Esophagus muscularis mucosa (tissue), 4 donors: ENCODE measurements at places on chromosomes 5 and 9. TPM values are rescaled to one million over a fixed set of nuclear protein-coding genes. Genes with fewer than 3 reads are reported as not detected.

Gene ENTPD2
- 0.42 TPM for total RNA-seq

Gene IL5
- not detected for total RNA-seq

Gene TMEM267
- 10.4 TPM for total RNA-seq

Gene DOCK8
- 72.8 TPM for total RNA-seq

Gene PALM2AKAP2
- total RNA-seq: 4.6 TPM

Gene TMEM171
- total RNA-seq: not detected

Gene TAS2R1
- total RNA-seq: not detected

DNA sequence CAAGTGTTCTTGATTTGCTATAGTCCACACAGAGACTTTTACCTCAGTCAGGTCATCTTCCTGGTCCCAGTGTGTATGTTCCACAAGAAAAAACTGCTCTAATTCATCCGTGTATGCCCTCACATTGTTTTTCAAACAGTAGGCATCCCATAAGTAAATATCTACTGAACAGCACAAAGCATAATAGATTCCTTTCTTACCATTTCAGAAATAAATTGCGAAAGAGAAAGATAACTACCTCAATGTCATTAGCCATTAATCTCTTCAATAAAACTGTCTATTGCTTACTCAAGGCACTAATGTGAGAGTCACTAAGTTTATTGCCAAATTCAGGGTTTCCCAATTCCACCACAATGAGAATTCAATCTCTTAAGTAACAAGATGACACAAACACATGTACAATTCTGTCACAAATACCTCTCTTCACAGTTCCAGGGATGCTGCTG is 9.6 kb downstream of the FBXW2 start:
- no peak for DNase-seq

DNA sequence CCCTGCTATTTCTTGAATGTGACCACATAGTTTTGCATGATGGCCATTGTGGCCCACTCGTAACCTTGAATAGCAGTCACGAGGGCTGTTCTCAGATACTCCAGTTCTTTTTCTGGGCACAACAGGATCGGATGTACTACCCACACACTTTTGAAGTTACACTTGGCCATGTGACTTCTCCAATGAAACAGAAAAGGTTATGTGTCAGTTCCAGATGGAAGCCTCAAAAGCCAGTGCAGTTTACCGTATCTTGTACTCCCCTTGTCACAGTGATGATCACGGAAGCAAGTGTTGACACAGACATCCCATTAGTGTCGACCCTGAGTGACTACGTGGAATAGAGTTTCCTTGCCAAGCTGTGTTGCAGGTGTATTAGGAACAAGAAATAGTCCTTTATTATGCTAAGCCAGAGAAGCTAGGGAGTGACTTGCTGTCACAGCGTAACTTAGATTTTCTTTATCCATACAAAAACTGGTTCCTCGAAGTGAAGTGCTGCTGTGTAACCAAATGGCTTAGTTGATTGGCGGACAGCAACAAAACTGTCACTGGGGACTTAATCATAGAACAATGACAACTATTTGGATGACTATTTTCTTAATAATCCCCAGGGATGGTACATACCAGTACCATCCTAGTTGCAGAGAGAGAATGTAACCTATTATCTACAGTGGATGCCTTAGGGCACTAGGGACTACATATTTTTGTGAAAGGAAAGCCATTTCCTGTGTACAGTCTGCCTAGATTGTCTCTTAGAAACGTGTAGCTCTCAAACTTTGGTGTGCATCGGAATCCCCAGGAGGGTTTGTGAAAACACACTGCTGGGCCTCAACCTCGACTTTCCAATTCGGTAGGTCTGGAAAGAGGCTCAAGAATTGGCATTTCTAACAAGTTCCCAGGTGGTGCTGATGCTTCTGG is 90.1 kb upstream of the DMRT1 start:
- DNase-seq: no peak

DNA sequence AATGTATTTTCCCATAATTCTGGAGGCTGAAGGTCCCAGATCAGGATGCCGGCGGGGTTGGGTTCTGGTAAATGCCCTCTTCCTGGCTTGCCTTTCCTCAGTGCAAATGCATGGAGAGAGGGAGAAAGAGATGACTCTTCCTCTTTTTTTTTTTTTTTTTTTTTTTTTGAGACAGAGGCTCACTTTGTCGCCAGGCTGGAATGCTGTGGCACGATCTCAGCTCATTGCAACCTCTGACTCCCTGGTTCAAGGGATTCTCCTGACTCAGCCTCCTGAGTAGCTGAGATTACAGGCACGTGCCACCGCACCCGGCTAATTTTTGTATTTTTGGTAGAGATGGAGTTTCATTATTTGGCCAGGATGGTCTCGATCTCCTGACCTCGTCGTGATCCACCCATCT is 300.0 kb upstream of the TAS2R1 start:
- no peak for DNase-seq

GRCh38 chr5:158413122-158413680 is 554.3 kb upstream of the CLINT1 start:
- no peak for DNase-seq

GRCh38 chr5:132679166-132679565 is 5.4 kb downstream of the IL4 start:
- no peak for DNase-seq

GRCh38 chr5:174410716-174411478 is 313.5 kb upstream of the MSX2 start:
- DNase-seq: peak; percentile 79

DNA sequence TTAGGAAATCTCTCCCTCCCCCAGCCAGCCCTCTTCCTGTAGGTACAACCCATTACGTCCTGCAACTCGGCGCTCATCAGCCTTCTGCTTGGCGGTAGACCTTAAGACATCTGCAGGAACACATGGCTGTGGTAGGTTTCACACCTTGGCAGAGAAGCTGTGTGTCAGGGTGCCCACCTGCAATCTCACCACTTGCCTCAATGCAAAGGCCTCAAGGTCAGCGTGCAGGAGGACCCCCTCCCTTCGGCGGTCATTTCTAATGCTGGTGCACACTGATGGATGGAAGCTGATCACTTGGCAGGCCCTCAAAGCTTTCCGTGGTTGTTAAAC is 67.3 kb downstream of the CRB2 start:
- no peak for DNase-seq

DNA sequence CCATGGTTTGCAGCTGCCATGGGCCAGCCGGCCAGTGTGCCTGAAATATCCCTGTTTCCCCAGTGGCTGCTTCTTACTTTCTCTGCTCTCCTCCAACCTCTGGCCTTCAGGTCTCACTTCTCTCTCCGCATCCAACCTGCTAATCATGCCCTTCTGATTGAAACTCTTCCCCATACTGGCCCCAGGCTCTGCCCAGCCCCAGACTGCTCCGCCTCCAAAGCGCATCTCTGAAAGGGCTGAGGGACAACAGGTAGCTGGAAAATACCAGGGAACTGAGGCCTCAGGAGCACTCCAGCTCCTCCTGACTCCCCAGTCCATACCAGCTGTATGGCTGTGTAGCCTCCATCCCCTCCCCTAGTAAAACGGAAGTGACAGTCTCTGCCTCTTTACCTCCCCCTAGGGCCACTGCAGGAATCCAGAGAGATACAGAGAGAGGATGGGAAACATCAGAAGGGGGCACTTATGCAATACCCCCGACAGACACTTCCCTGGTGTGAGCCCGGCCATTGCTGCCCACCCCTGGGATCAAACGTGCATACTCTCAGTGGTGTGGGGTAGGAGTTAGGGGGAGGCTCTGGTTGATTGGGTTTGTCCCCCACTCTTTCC is 34.2 kb downstream of the PAX5 start:
- no peak for DNase-seq

DNA sequence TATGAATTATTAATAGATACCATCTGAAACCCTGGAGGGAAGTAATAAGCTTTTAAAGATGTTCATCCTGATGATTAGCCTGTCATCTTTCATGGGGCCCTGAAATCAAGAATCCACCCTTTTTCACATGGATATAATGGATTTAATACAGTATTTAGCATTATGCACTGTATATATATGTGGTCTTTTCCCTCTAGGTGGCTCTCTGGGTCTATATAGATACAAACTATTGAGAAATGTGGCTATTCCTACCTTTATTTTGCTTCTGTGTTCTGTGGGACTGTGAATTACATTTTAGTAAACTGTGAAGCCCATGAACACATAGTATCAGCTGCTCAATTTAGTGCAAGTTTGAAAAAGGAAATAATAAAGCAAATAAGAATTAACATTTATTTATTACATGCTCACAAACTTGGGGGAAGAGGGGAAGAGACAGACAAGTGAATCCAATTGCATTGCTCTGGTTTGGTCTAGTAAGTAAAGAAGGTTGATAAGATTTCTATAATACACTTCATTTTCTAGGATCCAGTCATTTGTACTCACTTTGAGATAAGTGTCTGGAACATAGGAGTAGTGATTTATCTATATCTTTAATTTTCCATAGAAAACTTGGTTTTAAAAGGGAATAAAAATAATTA is 112.2 kb downstream of the SCAMP1 start:
- no peak for DNase-seq

DNA sequence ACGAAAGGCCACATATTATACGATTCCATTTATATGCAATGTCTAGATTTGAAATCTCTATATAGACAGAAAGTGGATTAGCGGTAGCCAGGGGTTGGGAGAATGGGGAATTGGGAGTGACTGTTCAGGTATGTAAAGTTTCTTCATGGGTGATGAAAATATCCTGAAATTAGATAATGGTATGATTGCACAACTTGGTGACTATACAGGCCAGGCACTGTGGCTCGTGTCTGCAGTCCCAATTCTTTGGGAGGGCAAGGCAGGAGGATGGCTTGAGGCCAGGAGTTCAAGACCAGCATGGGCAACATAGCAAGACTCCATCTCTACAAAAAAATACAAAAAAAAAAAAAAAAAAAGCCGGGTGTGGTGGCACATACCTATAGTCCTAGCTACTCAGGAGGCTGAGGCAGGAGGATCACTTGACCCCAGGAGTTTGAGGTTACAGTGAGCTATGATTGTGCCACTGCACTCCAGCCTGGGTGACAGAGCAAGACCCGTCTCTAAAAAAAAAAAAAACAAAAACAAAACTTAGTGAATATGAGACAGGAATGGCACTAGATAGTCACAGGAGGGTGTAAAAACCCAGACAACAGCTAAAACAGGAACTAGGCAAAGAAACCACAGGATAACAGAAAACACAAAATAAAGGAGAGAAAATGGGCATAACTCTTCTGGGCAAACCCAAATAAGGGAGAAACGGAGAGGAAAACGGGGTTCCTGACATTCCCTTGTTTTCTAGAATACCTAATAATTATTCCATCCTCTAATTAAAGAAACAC is 72.1 kb upstream of the ZNF618 start:
- no peak for DNase-seq

DNA sequence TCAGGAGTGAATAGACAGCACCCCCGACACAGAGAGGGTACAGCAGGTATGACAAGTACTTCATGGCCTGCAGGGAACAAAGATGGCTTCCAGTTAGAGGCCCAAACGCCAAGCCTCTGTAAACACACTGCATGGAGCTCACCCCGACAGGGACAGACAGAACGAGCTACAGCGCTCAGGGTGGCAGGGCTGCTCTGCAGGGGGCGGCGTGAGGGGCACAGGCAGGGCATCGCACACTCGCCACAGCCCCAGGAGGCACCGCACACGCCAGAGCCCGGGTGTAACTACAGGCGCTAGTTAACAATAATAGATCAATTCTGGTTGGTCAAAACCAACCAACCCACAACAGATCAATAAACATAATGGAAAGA is 21.1 kb downstream of the CLPTM1L start:
- DNase-seq: no peak

- no peak for DNase-seq
Observed at GRCh38 chr9:132894862-132895835, 16.5 kb downstream of the SPACA9 start.

- DNase-seq: no peak
Observed at GRCh38 chr5:135703016-135703550, 124.3 kb upstream of the CXCL14 start.

GRCh38 chr5:112388739-112389138 is 30.3 kb downstream of the EPB41L4A start:
- no peak for DNase-seq

- DNase-seq: no peak
Observed at GRCh38 chr5:93130624-93131490, 450.2 kb downstream of the NR2F1-AS1 start.

DNA sequence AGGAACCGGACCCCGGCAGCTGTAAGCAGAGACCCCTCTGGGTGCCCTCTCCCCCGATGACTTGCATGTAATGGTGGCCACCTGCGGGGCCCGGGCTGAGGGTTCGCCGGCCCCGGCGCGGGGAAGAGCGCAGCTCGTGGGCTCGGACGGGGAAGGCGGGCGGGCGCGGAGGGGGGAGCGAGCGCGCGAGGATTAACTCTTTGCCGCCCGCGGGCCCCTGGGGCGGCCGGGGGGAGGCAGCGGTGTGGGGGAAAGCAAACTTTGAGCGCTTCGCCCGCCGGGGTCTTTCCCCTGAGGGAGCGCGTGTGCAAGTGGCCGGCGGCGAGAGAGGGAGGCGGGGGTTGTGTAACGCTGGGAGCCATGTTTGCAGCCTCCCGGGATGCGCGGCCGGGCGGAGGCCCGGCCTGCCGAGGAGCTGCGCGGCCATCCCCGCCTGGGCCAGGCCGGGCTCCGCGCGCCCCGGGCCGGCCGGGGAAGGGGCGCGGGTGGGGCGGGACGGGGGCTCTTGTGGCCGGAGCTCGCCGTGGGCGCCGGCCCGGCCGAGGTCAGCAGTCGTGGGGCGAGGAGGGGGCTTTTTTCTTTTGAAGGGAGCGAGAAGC is 547 bp downstream of the ANP32B start:
- DNase-seq: no peak

DNA sequence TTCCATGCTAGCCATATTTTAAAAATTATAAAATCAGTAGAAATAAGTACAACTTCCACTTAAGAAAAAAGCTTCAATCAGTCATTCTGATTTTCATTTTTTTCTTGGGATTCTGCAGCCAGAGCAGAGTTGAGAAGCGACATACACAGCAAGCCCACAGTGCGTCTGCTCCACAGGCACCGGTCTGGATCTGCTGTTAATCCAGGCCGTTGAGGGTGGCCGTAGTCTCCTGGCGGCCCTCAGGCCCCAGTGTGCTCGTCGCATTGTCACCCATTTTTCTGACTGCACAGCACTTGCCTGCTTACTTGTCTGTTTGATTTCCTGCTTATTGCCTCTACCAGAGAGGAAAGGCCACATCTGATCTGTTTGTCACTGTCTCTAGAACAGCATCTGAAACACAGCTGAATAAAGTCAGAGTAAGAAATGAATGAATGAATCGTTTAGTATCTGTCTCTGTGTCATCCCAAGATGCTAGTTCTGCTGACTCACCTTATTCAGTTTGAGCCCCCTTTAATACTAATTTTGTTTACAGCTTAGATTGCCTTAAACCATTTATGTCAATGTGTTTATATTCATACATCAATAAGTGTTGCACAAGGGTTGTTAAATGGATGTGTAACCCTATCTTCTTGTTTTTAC is 11.6 kb upstream of the ASPN start:
- no peak for DNase-seq

GRCh38 chr5:99926463-99926862 is 608.7 kb upstream of the FAM174A start:
- DNase-seq: no peak
